Activated CD4-positive, alpha-beta T cell treated with anti-CD3 and anti-CD28 coated beads, Interleukin-2, Interleukin-4, amounts not matched to agents 100 ng/mL and 50 ng/mL, durations not matched to agents 16 hours and 8 hours (primary cell): ENCODE measurements at places on chromosomes 12 and 14.
A peak's percentile ranks its signal among the peaks of the same experiment; 100 is the strongest.

- DNase-seq = no peak
Observed at GRCh38 chr14:20976291-20976690, 13.5 kb upstream of the METTL17 start.

- DNase-seq = no peak
Observed at GRCh38 chr14:82855912-82856391, 1322.3 kb upstream of the SEL1L start.

GRCh38 chr12:126051611-126052107 is 986.4 kb downstream of the AACS start:
- DNase-seq = no peak

DNA sequence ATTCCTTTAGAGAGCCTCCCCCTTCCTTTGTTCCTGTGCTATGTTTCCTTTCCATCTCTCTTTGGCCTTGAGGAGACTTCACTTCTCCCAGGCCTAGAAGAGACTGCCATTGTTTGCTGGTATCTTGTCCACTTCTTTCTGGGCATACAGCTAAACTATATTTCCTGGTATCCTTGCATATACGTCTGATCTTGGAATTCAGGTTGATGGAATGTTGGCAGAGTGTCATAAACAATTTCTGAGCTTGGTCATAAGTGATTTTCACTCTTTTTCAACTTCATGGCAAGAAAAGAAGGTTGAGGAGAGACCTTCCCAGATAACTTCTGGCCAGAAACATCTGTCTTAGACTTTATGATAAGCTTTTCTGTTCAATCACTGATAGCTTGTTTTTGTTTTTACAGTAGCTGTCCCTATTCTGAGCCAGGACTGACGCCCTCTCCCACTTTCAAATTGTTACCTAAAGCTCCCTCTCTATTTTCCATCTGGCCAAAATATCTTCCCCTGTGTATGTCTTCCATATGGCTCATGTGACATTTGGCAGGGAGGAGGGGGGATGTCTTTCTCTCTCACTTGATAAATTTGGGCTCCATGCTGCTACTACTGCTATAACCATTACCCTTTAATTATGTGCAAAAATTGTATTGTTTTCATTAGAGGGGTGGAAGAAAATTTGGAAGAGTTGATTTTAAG is 457.0 kb downstream of the ADAMTS20 start:
- no peak for DNase-seq

- DNase-seq = peak; percentile 4
Observed at GRCh38 chr12:915090-915489, 34.4 kb downstream of the RAD52 start.

DNA sequence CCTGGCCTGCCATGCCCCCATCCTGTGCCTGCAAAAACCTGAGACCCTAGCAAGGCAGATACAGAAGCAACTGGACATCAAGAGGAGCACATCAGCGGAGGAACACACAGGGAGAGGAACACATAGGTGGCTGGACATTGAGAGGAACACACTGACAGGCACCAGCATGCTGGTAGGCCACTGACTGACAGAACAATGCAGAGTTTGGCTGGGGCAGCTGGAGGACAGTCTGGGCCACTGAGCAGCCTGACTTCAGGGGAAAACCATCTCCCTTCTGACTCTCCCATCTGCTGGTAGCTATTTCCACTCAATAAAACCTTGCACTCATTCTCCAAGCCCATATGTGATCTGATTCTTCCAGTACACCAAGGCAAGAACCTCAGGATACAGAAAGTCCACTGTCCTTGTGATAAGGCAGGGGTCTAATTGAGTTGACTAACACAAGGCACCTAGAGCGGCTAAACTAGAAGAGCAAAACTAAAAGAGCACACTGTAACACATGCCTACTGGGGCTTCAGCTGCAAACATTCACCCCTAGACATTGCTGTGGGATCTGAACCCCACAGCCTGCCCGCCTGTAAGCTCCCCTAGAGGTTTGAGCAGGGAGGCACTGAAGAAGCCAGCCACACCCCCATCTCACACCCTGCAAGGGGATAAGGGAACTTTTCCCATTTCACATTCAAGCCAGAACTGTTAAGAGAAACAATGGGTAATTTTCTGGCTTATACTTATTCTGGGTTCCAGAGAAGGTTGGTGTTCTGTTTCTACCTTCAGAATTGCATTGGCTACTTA is 22.1 kb downstream of the CLECL1 start:
- DNase-seq = no peak

DNA sequence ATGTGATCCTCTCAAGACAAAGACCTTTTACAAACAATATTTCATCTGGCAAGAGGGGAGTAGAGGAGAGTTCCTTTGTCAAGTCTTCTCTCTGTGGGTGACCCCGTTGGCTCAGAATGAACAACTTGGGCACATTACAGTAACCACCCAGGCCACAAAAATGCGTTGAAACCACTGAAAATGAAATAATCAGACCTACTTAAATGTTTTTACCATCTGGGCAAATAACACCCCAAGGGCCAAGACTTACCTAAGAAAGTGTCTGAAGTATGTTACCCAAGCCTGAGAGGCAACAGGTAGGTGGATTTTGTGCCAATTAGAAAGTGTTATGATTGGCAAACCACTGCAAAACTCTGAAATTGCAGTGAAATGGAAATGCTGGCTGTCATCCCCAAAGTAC is 1.3 kb downstream of the TC2N start:
- peak; percentile 73 for DNase-seq

DNA sequence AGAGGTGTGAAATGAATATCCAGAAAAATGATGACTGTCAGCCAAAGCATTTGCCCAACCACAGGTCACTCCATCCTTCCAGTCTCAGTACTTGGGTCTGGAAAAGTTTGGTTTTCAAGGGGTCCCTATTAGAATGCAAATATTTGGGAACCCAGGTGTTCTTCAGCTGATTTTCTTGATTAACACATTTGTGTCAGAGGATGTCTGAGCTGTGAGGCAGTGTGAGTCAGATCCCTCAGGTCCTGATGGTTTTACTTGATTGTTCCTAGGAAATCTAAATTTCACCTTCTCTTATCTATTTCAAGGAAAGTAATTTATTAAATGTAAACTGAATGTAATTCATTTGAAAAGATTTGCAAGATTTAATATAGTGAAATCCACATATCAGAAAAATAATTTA is 71.5 kb downstream of the SSPN start:
- no peak for DNase-seq

DNA sequence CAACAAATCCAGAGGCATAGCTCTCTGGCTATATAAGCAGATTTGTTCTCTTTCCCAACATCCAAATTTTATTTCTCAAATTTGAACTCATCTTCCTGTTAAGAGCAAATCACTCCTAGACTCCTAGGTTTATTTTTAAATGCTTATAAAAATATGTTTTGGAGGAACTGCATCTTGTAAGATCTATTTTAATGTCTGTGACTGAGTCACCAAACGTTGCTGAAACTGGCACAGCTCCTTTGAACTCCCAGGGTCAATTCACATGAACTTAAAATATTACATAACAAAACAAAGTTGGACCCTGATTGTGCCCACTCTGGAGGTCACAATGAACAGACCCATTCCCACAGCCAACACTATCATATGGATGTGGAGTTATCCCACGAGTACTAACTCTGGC is 23.9 kb downstream of the ANAPC7 start:
- no peak for DNase-seq

DNA sequence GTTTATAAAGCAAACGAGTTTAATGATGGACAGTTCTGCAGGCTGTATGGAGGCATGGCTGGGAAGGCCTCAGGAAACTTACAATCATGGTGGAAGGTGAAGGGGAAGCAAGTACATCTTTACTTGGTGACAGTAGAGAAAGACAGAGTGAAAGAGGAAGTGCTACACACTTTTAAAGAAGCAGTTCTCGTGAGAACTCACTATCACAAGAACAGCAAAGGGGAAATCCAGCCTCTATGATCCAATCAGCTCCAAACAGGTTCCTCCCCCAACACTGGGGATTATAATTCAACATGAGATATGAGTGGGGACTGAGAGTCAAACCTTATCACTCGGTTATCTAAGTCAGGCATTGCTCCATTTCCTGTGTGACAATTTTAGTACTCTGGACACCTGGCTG is 189.9 kb upstream of the CNTN1 start:
- DNase-seq = no peak

- DNase-seq = no peak
Observed at GRCh38 chr14:68439676-68440075, 353.2 kb downstream of the ZFP36L1 start.

DNA sequence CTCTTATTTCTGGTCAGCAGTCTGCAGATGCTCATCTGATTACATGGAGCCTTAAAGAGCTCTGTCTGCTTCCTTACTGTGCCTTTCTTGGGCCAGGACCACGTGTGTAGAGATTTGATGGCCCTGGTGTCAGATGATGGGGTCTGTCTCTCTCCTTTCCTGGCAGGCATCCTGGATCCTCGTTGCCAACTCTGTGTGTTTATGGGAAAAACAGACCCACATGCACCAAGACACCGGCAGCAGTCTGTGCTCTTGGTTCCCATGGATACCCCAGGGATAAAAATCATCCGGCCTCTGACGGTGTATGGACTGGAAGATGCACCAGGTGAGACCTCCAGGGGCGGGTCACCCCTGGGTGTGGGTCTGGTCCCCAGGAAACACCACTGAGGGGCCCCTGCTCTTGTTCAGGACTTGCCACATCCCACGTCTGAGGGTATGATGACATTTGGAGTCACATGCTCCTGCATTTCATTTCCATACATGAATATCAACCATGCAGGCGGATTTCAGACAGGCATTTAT is 18.5 kb upstream of the ALDH2 start:
- no peak for DNase-seq

- DNase-seq = peak; percentile 44
Observed at GRCh38 chr14:95361373-95362137, 41.8 kb upstream of the CLMN start.

DNA sequence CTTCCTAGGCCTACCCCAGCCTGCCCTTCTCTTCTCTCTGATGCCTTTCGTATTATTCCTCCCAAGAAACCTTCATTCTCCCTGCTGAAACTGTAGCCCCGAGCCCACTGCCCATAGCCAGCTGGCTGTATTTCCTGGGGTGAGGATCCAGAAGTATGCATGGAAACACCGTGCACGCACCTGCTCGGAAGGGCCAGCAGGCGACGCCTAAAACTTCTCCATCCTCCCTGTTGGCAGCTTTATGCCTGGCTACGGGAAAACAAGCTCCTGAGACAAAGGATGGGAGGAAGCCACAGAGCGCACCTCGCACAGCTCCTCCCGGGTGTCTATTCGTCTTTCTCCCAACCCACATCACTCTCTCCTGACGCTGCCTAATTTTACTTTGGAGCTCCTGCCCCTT is 69.0 kb upstream of the CAPRIN2 start:
- DNase-seq = no peak

- no peak for DNase-seq
Observed at GRCh38 chr14:72839351-72839750, 54.5 kb downstream of the DPF3 start.

DNA sequence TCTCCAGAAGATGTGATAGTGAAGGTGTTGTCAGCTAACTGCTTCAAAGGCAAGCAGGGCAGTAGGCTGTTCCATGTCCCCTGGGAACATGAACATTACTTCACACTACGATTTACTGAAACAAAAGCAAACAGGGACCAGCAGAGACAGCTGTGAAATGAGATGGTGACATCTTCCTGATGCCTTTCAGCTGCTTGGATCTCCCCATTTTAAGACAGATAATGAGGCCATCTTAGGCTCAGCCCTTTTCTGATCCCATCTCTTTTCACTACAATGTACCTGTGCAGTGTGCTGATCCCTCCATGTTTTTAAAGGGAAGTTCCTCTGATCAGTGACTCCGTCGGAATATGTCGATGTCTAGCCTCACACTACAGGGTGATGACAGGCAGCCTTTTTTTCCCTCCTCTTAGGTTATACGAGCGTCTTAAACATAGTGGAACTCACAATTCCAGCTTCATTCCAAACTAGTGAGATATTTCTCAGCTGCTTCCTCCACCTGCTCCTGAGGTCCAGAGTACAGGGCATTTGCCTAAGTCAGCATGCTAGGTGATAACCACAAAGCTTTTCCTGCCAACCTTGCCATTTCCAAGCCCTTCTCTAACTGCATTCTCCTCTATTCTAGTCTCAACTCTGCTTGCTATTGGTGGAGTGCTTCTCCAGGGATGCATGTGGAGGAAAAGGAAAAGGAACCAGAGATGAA is 87.6 kb upstream of the EGLN3 start:
- no peak for DNase-seq

GRCh38 chr14:101820283-101820798 is 58.8 kb downstream of the PPP2R5C start:
- no peak for DNase-seq

GRCh38 chr12:72281126-72281525 is 9.0 kb downstream of the TRHDE start:
- DNase-seq = no peak

DNA sequence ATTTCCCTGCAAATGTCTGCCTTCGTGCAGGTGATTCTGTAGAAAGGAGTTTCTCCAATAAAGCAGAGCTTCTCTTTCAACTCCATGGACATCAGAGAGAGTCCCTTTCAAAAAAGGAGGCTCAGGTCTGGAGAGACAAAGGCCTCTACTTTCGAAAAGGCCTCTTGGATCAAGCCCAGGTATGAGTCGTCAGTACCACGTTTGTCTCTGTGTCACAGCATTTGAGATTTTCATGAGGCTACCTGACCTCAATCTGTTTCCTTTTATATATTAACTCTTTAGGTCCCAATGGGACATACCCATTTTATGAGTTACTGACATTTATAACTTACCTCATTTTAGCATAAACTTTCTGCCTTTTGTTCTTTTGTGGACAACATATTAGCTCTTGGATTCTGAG is 290.8 kb downstream of the RPAP3 start:
- no peak for DNase-seq

DNA sequence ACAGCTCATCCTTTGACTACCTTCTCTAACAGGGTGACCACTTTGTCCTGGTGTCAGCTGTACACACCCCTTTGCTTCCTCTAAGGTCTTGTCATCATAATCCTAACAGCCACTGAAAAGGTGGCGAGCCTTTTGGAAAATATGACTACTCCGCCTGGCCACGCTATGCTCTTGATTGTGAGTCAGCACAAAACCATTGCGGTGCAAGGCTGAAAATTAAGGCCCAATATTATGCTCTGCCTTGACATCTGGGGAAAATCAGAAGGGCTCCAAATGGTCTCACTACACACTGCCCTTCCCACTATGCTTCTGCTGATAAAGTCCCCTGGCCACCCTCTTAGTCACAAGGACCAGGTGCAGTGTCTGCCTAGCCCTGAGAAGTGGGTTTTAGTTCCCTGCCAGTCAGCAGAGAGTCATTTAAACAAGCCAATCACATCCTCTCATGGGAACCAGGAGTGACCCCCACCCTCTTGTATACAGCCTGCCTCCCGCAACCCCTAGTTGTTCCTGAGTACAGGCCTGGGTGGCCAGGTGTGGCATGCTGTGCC is 34.3 kb downstream of the FGD6 start:
- peak; percentile 45 for DNase-seq

DNA sequence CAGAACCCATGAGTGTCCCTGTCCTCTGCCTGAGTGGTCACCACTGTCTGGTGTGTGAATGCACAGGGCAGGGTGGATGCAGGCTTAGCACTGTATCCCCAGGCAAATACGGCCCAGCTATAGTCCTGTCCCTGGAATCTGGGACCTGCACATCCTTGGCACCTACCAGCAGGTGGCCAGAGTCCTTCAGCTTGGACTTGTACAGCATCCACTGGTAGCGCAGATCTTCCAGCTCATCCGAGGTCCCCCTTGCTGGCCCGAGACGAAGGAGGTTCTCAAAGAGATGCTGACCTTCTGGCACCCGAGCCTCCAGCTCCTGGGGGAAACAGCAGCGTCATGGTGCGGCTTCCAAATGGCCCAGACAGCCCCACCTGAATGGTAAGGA is 83.4 kb downstream of the SYNE3 start:
- DNase-seq = no peak

GRCh38 chr12:121102307-121102706 is 30.4 kb upstream of the P2RX7 start:
- DNase-seq = no peak
